ENCODE measurements at places on chromosomes 7 and 10.

- DNase-seq = no peak
These were observed 1.0 kb downstream of the NPM3 start for GRCh38 chr10:101781984-101782810.

GRCh38 chr10:62082729-62083411, 181.4 kb downstream of the ARID5B start:
- DNase-seq = peak; percentile 84

DNA sequence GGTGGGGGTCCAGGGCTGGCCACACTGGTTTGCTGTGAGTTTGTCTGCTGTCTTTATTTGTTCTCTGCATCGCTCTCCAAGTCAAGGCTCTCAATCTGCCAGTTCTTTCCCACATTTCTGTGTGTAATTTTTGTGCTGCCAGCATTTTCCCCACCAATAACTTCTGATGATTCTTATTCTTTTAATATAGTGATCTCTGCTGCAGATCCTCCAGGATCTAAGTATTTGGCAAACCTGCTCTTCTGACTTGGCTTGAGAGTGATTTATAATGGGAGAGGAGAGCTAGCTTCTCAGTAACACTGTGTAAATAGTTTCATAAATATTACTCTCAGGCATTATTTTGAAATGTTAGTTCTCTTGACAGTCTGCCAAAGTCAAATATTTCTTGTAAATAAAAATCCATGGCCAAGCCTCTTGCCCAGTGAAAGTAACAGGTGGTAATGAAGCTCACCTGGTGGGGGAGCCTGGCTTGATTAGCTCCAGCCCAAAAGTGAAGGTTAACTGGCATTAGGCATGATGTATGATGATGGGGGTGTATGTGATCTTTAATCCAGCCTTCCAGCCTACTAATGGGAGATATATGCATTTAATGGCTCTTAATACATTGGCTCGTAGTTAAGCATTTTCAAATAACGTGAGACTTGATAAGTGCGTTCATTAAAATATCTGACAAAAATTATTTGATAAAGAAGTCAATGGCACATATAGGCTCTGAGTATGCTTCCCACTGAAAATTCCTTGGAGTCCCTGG, 1055.9 kb downstream of the KCNMA1 start:
- peak; percentile 35 for DNase-seq

DNA sequence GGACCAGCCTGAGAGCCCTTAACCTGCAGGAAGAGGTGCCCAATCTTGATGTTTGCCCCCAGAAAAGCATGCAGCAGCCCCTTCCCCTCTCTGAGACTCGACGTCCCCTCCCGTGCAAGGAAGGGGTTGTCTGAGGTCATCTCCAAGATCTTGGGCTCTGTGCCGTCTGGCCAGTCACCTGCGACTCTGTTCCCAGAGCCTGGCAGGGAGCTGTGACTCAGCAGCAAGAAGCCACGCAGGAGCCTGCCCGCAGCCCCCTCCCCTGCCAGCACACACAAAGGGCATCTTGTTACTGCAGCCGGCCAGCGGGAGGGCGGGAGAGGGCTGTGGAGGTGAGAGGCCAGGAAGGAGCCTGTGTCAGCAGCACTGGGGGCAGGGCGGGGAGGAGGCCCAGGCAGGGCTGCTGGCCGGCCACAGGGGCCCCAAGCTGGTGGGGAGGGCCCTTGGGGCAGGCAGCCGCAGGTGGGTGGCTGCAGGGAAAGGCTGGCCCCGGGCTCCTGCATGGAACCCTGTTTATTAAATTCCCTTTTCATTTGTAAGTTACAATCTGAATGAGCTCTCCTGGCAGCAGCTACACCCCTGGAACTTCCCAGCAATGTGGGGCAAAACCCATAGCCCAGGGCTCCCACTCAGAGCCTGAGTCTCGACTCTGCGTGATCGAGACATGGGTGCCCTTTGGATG, 103.7 kb upstream of the ZMIZ1 start:
- DNase-seq = no peak

GRCh38 chr7:100867776-100868485, 744 bp downstream of the TRIP6 start:
- DNase-seq = no peak

DNA sequence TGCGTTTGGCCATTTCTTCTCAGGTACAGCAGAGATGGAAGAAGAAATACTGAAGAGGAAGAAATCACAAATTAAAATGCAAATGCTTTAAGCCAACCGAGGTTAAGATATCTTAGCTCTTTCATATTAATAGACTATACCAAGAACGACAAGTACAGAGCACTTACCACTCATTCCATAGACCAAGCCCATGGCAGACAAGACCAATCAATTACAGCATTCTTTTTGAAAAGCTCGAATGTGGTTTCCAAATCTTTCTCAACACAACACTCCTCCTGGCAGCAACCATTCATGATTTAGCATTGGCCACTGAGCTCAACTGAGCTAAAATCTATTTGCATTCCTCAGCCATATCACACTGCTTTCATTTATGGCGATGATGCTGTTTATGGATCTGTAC, 2.7 kb downstream of the ASAH2 start:
- no peak for DNase-seq

- DNase-seq = peak; percentile 66
These were observed 357.6 kb downstream of the DPP6 start for GRCh38 chr7:154409703-154410311.

DNA sequence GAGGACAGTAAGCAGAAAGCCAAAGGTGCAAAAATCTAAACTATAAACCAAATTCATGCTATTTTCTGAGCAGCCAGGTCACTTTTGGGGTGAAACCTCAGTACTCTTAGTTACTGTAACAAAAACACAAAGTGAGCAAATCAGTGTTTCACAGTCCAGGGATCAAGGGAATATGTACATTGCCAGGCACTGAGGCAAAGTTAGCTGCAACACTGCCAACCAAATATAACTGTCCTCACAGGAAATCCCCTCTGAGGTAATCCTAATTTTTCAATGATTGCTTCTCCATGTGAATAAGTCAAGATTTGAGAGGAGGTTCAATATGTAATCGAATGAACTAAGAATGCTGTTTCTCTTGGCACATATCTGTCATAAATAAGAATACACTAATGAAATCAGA, 229.7 kb downstream of the TSPAN12 start:
- DNase-seq = peak; percentile 45

DNA sequence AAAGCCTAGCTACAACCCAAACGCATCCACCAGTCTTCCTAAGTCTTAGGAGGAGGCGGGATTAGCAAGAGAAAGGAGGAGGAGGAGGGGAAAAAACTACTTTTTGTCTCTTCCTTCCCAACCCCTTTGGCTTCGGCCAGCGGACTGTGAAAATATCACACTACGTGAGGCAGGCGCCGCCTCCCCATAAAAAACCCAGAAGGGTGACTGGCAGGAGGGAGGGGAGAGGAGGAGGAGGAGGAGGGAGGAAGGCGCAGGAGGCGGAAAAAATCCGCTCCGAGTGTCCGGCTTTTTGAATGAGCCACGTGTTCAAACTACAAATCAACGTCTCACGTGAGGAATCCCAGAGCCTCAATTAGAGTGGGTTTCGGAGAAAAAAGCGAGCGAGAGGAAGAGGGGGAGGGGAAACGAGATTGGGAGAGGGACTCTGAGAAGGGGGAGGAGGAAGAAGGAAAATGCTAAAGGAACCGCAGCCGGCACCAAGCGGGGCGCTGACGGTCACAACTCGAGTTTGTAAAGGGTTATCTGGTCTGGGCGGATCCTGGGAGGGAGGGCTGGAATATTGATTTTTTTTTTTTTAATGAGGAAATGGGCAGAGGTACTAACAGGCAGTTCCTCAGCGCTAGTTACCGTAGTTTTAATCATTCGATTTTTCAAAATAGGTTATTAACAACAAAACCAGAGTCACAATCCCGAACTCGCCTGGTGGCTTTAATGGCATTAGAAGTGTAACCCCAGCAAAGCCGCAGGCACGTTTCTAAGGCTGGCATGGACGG, at the start of gene IGF2BP3:
Gene IGF2BP3 (minus strand): TSS at position 162 of the 776 bp plus-strand sequence. CDS start 381 bp downstream, outside the sequence.
- DNase-seq = peak; percentile 95

Measured in muscle of arm (tissue), 14 donors.